Left renal pelvis (tissue), 4 donors: ENCODE measurements at places on chromosomes 5 and 9. TPM values are rescaled to one million over a fixed set of nuclear protein-coding genes. Genes with fewer than 3 reads are reported as not detected.

DNA sequence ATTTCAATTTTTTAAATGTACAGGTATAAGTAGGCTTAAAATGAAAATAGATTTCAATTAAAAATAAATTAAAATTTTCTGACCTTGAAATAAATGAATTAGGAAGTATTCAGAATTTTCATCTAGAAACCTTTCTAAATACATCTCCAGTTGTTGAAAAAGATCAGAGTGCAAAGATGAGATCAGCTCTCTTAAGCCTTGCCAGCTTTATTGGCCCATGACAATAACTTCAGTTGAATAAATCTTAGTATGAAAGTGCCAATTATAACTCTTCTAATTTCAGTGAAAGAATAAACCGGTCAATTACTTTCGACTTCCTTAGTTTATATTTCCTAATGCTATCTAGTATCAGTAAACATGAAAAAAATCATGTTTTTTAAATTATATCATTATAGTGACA lies 117.4 kb downstream of the FBXL17 start:
- DNase-seq: no peak

- no peak for DNase-seq
These were observed 25.4 kb downstream of the GPR21 start for GRCh38 chr9:123058834-123059233.

DNA sequence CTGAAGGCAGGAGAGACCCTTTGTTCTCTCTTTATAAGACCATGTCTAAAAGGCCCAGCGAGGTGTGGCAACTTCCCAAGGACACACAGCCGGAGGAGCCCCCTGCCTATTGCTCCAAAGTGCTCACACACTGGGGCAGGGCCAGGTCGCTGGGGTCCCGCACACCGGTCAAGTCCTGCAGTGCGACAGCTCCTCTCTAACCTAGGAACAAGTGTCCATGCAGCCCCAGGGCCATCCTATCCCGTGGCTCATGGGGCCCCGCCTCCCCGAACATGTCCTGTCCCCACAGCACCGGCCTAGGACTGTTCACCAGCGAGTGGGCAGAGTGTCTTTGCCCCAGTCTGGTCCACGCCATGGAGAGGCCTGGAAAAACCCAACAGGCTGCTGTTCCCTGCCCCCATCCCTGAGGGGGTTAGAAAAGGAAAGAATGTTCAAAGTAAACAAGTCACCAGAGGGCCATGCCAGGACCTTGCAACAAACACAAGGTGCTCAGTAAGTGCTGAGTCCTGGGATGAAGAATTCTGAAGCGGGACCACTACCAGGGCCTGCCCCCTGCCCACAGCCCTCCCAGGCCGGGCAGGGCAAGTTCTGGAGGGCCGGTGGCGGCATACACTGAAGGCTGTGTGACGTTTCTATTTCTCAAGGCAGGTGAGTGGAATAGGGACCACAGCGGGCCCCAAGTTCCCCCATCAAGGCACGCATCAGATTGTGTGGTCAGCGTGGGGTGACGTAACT lies 938 bp downstream of the NINJ1 start:
- no peak for DNase-seq

- no peak for DNase-seq
These were observed 88.7 kb downstream of the SYK start for GRCh38 chr9:90890146-90890810.

DNA sequence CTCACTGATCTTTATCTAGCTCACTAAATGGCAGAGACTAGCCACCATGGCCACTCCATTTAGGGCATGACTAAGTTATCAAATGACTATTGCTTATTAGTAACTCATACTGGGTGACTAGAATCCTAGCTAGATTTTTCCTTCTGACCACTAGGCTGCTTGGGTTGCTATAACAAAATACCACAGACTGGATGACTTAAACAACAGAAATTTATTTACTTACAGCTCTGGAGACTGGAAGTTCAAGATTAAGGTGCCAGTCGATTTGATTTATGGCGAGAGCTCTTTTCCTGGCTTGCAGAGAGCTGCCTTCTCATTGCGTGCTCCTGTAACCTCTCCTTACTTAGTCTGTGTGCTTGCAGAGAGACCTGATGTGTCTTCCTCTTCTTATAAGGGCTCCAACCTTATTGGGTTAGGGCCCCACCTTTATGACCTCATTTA lies 55.0 kb upstream of the APC start:
- no peak for DNase-seq

The FOXD4 gene
- 0.20 TPM for polyA plus RNA-seq
